ENCODE measurements at places on chromosomes 1 and 21. TPM values are rescaled to one million over a fixed set of nuclear protein-coding genes. Genes with fewer than 3 reads are reported as not detected.

- no peaks in the 10 kb centered on the region for H3K36me3 ChIP-seq
- H3K27me3 ChIP-seq: no peaks in the 10 kb centered on the region
- no peaks in the 10 kb centered on the region for H3K4me1 ChIP-seq
Measured at GRCh38 chr1:28822799-28823198, 10.8 kb downstream of the OPRD1 start.

GRCh38 chr1:222654849-222655248, 37.0 kb downstream of the MIA3 start:
- no peak overlapping the region for H3K4me3 ChIP-seq
- peak; percentile 43 for DNase-seq
- H3K27ac ChIP-seq: peak overlapping the region; percentile 58
- H3K4me1 ChIP-seq: peaks cover 13% of the 10 kb centered on the region
- H3K36me3 ChIP-seq: peaks cover 41% of the 10 kb centered on the region
- no peaks in the 10 kb centered on the region for H3K27me3 ChIP-seq

DNA sequence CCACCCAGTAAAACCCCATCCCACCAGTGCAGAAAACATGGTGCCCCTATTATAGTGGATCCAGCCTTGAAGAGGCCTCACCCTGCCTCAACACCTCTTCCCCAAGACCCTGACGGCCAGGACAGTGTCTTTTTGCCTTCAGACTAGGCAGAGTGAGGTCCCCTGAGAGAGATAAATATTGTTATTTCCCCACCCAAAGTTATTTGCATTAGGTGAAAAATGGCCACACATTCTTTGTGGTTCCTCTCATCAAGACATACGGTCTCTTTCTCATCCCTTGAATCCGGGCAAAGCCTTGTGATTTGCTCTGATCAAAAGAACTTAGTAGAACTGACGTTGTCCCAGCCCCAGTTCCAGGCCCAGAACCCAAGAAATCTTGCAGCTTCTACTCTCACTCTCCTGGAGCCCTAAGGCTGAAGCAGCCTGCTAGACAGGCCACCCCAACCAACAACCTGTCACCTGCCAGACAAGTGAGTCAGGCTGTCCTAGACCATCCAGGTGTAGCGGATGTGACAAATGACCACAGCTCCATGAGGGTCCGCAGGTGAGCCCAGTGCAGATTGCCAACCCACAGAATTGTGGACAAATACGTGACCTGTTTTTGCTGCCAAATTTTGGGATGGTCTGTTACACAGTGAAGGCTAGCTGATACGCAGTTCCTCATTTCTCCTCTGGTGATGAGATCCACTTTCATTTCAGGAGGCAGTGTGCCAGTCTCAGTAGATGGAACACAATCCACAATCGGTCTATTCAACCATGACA, 8.1 kb upstream of the SSU72 start:
- DNase-seq: no peak
- H3K27ac ChIP-seq: no peak overlapping the region
- H3K4me1 ChIP-seq: no peaks in the 10 kb centered on the region
- no peaks in the 10 kb centered on the region for H3K36me3 ChIP-seq
- no peak overlapping the region for H3K4me3 ChIP-seq
- no peaks in the 10 kb centered on the region for H3K27me3 ChIP-seq

FAM72A gene
- total RNA-seq: 0.91 TPM

GRCh38 chr1:155185783-155186066, 12.1 kb downstream of the TRIM46 start:
- DNase-seq: no peak
- no peak overlapping the region for H3K4me3 ChIP-seq
- H3K36me3 ChIP-seq: no peaks in the 10 kb centered on the region
- peaks cover 25% of the 10 kb centered on the region for H3K4me1 ChIP-seq

GRCh38 chr1:236608930-236609726, 4.8 kb upstream of the HEATR1 start:
- no peaks in the 10 kb centered on the region for H3K27me3 ChIP-seq
- H3K27ac ChIP-seq: no peak overlapping the region
- no peak for DNase-seq
- H3K4me1 ChIP-seq: no peaks in the 10 kb centered on the region
- no peak overlapping the region for H3K4me3 ChIP-seq
- no peaks in the 10 kb centered on the region for H3K36me3 ChIP-seq

LCA5L gene
- 2.5 TPM for total RNA-seq

C1orf146 gene
- total RNA-seq: not detected

DNA sequence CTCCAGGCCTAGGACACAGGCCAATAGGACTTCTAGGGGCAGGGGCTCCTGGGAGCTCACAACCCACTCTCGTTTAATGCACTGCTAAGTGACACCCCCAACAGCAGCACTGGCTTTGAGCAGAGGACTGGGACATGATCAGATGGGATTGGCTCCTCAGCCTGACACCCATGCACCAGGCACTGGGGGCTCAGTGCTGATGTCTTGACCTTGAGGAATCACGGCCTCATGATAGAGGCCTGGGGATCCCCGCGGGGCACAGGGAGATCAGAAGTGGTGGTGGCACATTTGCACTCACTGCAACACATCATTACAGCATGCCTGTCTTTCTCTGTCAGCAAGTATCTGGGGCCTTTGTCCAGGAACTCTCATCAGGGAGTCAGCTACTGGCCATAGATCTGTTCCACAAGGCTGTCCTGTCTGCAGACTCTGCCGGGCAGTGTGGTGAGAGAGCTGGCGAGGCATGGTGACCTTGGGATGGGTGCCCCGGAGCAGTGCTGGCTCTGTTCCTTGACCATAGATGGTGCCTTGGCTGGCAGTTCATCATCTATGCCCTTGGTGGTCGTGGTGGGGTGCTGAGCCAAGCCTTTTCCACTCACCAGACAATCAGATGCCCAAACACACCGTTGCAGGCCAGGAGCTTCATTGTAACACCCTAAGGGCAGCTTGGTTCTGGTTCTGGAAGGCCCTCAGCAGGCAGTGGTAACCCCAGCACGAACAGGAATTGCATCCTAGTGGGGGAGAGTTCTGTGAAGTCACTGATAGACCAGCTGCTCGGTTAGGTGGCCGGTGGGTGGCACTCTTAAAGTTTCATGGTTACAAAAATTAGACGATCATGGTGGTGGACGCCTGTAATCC, 22.2 kb upstream of the PARP1 start:
- H3K4me1 ChIP-seq: peaks cover under 1% of the 10 kb centered on the region
- no peak overlapping the region for H3K27ac ChIP-seq
- no peaks in the 10 kb centered on the region for H3K36me3 ChIP-seq
- H3K4me3 ChIP-seq: no peak overlapping the region
- no peak for DNase-seq

- no peaks in the 10 kb centered on the region for H3K36me3 ChIP-seq
- no peak overlapping the region for H3K4me3 ChIP-seq
- H3K27ac ChIP-seq: no peak overlapping the region
- no peaks in the 10 kb centered on the region for H3K27me3 ChIP-seq
Measured at GRCh38 chr1:218259800-218260199, 25.3 kb upstream of the RRP15 start.

DNA sequence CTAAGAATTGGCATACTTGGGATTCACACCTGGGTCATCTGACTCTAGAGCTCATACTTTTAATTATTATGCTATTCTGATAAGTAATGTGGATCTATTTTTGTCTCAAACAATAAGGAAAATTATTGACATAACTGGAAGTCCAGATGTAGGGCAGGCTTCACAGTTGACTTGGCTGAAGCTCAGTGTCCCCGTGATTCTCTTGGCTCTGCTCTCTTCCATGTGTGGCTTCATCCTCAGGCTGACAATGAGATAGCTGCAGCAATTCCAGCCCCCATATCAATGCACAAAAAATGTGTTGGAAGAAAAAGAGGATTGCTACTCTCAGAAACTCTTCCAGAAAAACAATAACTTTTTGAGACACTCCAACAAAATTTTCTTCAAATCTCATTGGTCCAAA, 23.8 kb downstream of the HSD11B1 start:
- H3K27me3 ChIP-seq: no peaks in the 10 kb centered on the region
- H3K4me1 ChIP-seq: no peaks in the 10 kb centered on the region
- no peak for DNase-seq
- no peaks in the 10 kb centered on the region for H3K36me3 ChIP-seq

- peak; percentile 38 for DNase-seq
- H3K4me3 ChIP-seq: no peak overlapping the region
- H3K4me1 ChIP-seq: peaks cover 5% of the 10 kb centered on the region
Measured at GRCh38 chr1:116853680-116854402, 55.9 kb upstream of the PTGFRN start.

DNA sequence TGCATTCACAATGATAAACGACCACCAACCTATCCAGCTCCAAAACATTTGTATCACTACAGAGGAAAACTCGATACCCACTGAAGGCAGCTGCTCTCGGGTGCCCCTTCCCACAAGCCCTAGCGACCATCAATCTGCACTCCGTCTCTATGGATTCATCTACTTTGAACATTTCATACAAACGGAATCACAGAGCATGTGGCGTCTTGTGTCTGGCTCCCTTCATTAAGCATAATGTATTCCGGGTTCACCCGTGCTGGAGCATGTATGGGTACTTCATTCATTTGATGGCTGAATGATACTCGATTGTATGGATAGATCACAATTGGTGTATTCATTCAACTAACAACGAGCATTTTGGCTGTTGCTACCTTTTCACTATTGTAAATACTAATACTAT, 340.2 kb downstream of the SMYD3 start:
- H3K36me3 ChIP-seq: no peaks in the 10 kb centered on the region
- H3K4me1 ChIP-seq: no peaks in the 10 kb centered on the region
- H3K27ac ChIP-seq: no peak overlapping the region

DNA sequence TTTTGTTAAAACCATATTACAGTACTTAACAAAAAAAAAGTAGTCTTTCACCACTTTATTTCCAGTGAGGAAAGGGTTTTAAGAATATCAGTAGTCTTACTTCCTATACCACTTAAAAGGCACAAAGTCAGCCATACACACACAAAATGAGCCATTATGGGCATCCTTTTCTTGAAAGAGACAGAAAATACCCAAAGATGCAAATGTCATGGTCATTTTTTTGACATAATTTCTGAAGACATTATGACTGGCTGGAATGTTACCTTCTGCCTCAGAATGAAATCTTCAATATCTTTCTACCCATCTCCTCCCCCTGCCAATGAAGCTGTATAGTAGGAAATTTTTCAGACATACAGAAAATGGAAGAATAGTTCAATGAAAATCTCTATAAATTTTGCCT, 237.7 kb downstream of the SLC45A1 start:
- DNase-seq: no peak
- no peaks in the 10 kb centered on the region for H3K36me3 ChIP-seq
- no peak overlapping the region for H3K4me3 ChIP-seq
- H3K4me1 ChIP-seq: peaks cover 3% of the 10 kb centered on the region
- H3K27ac ChIP-seq: no peak overlapping the region
- no peaks in the 10 kb centered on the region for H3K27me3 ChIP-seq

LRRC3 gene
- total RNA-seq: 7.2 TPM

DNA sequence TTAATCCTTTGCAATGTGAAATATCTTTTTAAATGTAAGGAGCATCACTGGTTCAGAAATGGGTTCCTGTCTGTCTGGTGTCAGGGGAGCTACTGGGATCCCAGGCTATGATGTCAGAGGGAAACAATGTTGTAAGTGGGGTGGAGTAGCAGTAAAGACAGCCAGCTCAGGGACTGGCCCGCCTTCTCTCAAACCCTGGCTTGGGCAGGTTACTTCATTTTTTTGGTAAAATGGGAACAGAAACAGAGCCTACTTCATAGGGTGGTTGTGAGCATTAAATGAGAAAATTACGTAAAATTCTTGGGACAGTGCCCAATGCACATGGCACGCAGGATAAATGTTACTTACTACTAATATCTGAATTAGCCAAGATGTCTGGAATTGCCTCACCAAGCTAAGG, 30.7 kb upstream of the IL20 start:
- H3K27ac ChIP-seq: no peak overlapping the region
- H3K36me3 ChIP-seq: no peaks in the 10 kb centered on the region
- no peaks in the 10 kb centered on the region for H3K27me3 ChIP-seq
- DNase-seq: peak; percentile 58
- H3K4me1 ChIP-seq: peaks cover 9% of the 10 kb centered on the region

- DNase-seq: no peak
- no peaks in the 10 kb centered on the region for H3K27me3 ChIP-seq
- no peaks in the 10 kb centered on the region for H3K36me3 ChIP-seq
- H3K27ac ChIP-seq: no peak overlapping the region
- H3K4me1 ChIP-seq: no peaks in the 10 kb centered on the region
Measured at GRCh38 chr1:163794551-163794950, 472.8 kb downstream of the NUF2 start.

SAMD11 gene
- total RNA-seq: 9.3 TPM

DNA sequence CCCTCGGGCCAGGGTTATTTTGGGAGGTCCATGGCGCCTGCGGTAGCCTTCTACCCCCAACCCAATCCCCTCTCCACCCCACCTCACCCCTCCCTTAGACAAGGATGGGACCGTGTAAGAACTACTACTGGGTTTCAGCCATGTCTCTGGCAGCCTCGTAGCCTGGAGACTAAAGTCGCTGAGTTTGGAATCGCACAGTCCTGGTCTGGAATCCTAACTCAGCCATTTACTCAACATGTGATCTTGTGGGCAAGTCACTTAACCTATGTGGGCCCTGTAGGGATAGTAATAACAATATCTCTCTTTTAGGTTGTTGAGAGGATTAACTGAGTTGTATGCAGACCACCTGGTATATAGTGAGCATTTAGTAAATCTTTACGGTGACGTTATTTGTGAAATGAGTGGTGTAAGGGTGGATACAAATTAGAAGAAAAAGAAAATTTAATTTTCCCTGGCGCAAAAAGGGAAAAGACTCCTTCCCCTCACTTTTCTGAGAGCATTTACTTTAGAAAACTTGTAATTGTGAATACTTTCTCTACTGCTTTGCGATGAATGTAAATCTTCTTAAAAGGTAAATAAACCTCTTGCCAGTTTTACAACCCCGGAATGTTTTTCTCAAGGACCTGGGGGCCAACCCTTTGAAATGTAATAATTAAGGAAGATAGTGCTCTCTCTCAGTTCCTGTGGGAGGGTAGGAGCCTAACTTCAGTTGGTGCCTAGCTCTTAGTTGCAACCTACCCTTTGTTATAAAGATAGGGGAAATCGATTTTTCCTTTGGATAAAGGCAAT, 615 bp upstream of the MRPS15 start:
- peak overlapping the region; percentile 95 for H3K27ac ChIP-seq
- H3K27me3 ChIP-seq: no peaks in the 10 kb centered on the region
- peak overlapping the region; percentile 64 for H3K4me3 ChIP-seq
- peaks cover 21% of the 10 kb centered on the region for H3K4me1 ChIP-seq

- H3K27me3 ChIP-seq: no peaks in the 10 kb centered on the region
- H3K27ac ChIP-seq: no peak overlapping the region
- H3K4me1 ChIP-seq: no peaks in the 10 kb centered on the region
- DNase-seq: no peak
- H3K4me3 ChIP-seq: no peak overlapping the region
- no peaks in the 10 kb centered on the region for H3K36me3 ChIP-seq
Measured at GRCh38 chr1:44849575-44850132, 6.6 kb upstream of the PTCH2 start.

GPR153 gene
- 15.6 TPM for total RNA-seq

GRCh38 chr21:43338951-43339350, 88.0 kb downstream of the SIK1 start:
- no peaks in the 10 kb centered on the region for H3K36me3 ChIP-seq
- DNase-seq: no peak
- H3K27me3 ChIP-seq: no peaks in the 10 kb centered on the region
- no peak overlapping the region for H3K27ac ChIP-seq

- H3K36me3 ChIP-seq: no peaks in the 10 kb centered on the region
- no peak for DNase-seq
- no peak overlapping the region for H3K4me3 ChIP-seq
- no peak overlapping the region for H3K27ac ChIP-seq
- H3K27me3 ChIP-seq: no peaks in the 10 kb centered on the region
- H3K4me1 ChIP-seq: no peaks in the 10 kb centered on the region
Measured at GRCh38 chr1:216464489-216464888, 41.2 kb upstream of the USH2A start.

Data from upper lobe of left lung (tissue), 6 donors.